Activated naive CD8-positive, alpha-beta T cell treated with anti-CD3 and anti-CD28 coated beads for 36 hours (primary cell): ENCODE measurements at places on chromosomes 7 and 10.

DNA sequence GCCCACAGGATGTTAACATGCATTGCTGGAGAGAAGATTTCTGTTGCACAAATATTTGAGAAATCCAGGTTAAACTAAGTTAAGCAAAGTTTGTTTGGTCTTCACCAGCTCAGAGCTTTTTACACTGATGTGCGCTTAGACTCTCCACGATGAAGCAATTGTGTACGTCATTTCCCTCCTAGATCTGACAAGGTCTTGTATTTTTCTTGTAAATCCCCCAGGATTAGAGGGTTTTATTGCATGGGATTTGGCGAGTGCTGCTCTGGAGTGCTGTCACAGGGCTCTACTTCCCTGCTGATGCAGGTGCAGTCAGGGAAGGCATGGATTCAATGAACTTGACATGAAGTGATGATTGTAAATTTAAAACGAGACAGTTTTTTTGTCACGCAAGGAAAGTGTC, 173.3 kb downstream of the PDE1C start:
- DNase-seq = no peak

GRCh38 chr7:107527196-107527595, 36.5 kb downstream of the COG5 start:
- DNase-seq = no peak

GRCh38 chr7:77427996-77428603, 12.0 kb upstream of the GSAP start:
- DNase-seq = peak; percentile 32

GRCh38 chr10:115094416-115095140, 1.4 kb downstream of the ATRNL1 start:
- DNase-seq = no peak

- no peak for DNase-seq
Observed at GRCh38 chr7:18497082-18497481, 1.5 kb downstream of the HDAC9 start.
